DMS53 (cell line): ENCODE measurements at places on chromosomes 2 and 18.
A peak's percentile ranks its signal among the peaks of the same experiment; 100 is the strongest.

GRCh38 chr2:27073782-27074181 lies 2.3 kb upstream of the OST4 start:
- DNase-seq = no peak

- no peak for DNase-seq
Observed at GRCh38 chr2:239386001-239386670, 14.7 kb downstream of the HDAC4 start.

DNA sequence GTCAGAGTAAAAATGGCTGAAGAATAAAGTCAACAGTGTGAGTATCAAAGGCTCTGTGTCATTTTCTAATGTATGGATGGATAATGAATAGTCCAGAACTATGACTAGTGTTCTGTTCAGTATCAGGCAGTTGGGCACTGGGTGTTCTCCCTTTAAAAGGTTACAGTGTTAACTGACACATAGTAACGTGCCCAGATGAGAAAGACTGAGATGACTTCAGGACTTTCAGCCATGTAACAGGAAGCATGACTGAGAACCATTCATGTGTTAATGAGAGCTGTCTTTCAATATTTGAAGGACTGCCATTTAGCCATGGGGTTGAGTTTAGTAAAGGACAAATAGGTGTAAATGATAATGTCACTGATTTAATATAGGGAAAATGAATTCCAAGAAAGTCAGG lies 187.1 kb downstream of the GULP1 start:
- peak; percentile 79 for DNase-seq

- DNase-seq = no peak
Observed at GRCh38 chr2:236298924-236299475, 34.8 kb upstream of the ASB18 start.

DNA sequence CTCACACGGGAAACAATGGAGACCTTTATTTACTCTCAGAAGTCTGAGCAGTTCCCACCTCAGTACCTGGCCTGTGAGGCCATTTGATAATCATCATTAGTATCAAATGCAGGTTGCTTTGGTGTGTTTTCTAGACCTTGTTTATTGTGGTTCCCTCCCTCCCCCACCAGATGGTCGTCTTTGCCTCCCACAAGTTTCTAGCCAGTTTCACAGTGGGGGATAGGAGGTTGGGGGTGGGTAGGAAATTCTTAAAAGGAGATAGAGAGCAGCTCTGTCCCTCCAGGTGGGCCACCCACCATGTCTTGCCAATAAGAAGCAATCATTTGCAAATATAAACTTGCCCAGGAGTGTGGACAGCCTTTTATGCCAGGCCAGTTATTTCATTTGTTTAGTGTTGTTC lies 31.3 kb downstream of the SETBP1 start:
- no peak for DNase-seq

DNA sequence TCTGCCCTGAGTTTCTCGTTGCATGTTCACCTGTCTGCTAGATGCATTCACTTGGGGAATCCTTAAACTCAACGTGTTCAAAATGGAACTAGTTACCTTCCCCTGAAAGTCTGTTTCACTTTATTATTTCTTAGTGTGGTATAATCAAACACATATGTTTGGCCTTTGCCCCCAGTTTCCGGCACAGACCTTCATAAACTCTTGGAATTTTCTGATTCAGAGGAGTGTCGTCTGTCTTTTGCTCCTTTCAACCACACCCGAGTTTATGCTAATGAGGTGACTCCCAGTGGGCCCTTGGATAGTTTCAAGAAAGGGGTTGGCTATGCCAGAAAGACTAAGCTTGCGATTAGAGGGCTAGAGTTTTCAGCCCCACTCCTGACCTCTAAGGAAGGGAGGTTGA lies 198.9 kb downstream of the CDCA7 start:
- DNase-seq = no peak

- DNase-seq = no peak
Observed at GRCh38 chr2:234240917-234241316, 190.4 kb downstream of the SPP2 start.

DNA sequence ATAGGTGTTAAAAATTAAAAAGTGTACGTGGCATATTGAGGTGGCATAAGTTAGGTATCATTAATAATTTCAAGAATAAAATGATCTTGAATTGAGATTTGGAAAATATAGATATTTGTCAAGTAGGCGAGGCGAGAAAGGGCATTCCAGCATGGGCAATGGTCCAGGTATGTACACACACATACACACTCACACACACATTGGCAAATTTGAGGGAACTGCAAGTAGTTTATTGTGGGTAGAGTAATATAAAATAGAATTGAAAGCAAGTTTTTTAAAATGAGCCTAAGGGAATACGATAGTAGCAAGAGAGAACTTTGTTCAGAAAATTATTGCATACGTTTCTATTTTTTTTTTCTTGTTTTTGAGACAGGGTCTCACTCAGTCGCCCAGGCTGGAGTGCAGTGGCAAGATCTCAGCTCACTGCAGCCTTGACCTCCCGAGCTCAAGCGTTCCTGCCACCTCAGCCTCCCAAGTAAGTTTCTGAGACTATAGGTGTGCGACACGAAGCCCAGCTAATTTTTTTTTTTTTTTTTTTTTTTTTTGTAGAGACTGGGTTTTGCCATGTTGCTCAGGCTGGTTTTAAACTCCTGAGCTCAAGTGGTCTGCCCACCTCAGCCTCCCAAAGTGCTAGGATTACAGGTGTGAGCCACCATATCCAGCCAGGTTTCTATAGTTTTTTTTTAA lies 96.7 kb upstream of the SLC39A10 start:
- DNase-seq = no peak

GRCh38 chr2:241379481-241380480 lies 23.7 kb downstream of the FARP2 start:
- no peak for DNase-seq

DNA sequence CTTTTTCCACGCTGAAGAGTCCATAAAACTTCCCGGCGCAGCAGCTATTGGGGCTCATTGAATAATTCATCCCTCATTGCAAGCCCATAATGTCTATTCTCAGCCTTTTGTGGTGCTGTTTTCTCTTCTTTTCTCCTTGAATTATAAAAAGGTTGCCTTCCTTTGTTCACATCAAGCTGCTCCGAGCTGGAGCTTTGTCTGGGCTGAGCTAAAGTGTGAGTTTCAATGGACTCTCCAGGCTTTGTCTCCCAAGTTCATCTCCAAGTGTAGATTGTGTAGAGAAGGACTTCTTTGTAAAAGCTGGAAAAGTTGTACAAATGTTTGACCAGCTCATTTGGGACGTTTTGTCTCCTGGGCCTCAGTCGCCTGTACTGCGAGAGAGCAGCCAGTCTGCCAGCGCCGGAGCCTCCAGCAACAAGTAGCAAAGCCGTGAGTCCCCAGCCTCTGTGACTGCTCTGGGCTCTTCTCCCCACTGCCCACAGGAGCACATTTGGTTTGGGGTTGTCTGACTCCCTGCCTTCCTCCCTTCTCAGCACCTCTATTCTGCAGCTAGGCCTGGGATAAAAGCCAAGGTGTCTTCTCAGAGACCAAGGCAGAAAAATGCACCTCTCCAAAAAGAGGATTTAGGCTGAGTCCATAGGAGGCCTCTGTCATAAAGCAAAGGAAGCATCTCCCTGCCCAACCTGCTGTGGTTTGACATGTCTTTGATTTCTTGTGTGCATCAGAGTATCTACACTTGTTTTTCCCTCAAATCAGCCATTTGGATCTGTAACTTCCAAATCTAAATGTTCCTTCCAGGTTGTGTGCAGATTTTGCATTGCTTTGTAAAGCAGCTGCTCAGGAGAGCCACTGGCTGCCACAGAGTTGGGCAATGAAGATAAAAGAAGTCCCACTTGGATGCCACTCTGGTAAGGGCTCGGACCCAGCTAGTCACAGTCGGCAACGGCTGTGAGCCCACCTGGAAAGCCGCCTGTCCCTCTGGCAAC lies 6.4 kb downstream of the PAX3 start:
- DNase-seq = no peak

DNA sequence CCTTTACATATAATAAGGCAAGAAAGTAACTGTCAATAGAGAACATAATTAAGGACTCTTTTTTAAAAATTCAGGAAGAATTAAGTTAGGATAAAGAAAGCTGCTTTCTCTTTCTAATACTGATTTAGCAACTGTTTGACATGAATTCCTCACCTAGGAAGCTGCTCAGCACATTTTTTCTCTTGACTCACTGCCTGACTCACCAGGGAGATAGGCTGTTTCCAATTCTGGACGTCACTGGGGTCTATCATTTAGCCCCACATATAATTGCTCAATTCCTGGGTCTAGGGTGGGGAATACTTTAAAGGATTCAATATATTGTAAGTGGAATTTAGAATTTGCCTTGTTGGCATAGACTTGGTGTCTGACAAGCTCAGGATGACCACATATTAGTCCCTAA lies 50.8 kb upstream of the UGP2 start:
- no peak for DNase-seq

DNA sequence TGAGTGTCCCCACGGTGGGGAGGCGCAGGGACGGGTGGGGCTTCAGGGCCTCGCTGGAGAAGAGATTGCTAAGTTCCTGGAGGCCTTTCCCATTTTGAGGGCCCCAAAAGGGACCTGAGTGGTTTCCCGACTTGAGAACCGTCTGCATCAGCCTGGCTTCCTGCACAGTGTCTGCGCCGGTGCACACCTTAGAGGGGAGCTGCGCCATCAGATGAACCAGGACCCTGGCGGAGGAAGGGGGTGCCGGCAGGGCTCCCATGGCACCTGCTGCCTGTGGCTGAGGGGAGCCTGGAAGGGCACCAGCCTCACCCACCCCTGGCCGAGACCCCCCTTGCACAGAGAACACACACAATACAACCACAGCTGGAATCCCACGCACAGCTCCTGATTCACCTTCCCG lies 465.1 kb upstream of the MYT1L start:
- DNase-seq = no peak

DNA sequence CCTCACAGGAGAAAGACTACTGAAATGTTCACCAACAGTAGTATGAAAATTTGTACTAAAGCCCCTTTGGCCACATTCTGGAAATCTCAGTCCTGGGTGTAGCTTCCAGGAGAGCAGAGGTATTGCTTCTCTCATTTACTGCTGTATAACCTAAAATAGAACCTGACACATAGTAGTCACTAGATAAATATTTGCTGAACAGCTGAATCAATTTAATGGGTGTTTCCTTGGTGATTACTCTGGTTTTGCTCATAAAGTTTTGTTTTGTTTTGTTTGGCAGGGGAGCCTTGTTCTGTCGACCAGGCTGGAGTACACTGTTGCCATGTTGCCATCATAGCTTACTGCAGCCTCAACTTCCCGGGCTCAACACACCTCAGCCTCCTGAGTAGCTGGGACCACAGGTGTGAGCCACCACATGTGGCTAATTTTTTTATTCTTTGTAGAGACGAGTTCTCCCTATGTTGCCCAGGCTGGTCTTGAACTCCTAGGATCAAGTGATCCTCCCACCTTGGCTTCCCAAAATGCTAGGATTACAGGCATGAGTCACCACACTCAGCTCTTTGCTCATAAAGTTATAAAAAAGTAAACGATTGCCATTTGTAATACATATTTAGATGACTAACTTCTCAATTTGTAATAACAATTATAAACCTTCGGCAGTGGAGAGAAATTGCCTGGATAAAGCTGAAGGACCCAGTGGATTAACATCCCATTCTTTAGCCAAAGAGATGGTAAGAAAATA lies 11.5 kb upstream of the PARD3B start:
- DNase-seq = peak; percentile 83

GRCh38 chr2:56288838-56289580 lies 105.2 kb downstream of the CCDC85A start:
- DNase-seq = peak; percentile 20

- no peak for DNase-seq
Observed at GRCh38 chr2:107595749-107596148, 230.9 kb upstream of the RGPD4 start.

- no peak for DNase-seq
Observed at GRCh38 chr2:73919596-73920228, 7.0 kb upstream of the DGUOK start.

GRCh38 chr2:59449274-59449673 lies 1104.2 kb downstream of the BCL11A start:
- peak; percentile 57 for DNase-seq

DNA sequence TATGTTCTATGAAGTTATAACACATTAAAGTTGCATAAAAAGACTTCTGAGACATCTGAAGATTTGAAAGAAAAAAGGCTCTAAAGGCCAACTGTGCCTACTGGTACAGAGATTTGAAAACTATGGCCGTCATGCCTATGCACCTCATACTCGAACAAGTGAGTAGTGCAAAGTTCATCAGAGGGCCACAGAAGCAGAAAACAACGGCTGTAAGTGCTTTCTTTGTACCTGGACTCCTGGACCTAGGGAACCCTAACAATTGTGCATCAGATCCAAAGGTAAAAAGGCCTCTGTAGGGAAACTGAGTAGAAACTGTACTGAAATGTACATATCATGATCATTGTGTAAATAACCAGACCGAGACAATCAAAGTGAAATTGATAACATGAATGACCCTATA lies 230.4 kb upstream of the CHST9 start:
- DNase-seq = no peak

DNA sequence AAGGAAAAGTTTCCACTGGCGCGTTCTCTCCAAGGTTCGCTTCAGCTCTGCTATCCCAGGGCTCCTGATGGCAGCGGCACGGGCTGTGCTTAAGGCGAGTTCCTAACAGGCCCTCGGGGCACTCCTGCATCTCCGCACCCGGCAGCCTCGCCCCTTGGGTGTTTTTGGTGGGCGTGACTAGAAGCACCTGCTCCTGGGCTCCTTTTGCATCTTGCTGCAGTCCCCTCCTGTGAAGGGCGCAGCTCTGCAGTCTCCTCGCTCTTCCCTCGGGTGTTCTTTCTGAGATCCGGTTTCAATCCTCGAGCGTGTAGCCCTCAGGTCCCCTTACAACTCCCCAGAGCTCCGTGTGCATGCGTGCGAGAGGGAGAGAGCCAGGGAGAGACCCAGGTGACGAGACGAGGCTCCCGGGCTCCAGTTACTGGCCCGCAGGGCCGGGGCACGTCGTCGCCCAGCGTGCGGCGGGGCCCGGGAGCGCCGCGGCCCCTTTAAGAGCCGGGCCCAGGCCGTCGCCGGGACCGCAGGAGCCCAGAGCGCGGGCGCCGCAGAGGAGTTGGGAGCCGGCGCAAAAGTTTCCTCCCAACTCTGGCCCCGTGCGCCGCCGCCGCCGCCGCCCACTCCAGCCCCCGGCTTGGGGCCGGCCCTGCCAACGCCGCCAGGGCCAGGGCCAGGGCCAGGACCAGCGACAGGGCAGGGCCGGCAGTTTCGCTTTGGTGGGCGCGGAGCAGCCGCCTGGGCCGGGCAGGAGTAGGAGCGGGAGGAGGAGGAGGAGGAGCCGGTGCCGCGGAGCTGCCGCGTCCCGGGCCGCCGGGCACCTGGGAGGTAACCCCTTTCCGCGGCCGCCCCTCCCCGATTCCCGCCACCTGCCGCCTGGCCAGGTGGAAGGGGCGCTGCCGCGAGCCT lies at the start of gene PARD3B:
Gene PARD3B (plus strand): TSS at position 515 of the 900 bp plus-strand sequence. CDS start 525 bp downstream, outside the sequence.
- DNase-seq = peak; percentile 89

- DNase-seq = no peak
Observed at GRCh38 chr2:45004562-45005191, 4.6 kb downstream of the SIX2 start.

GRCh38 chr2:240353086-240353798 lies 82.2 kb upstream of the GPC1 start:
- no peak for DNase-seq

GRCh38 chr2:114046373-114046772 lies 156.5 kb downstream of the ACTR3 start:
- no peak for DNase-seq
